ENCODE measurements at places on chromosomes 16 and 17. TPM values are rescaled to one million over a fixed set of nuclear protein-coding genes. Genes with fewer than 3 reads are reported as not detected.
A peak's percentile ranks its signal among the peaks of the same experiment; 100 is the strongest.

DNA sequence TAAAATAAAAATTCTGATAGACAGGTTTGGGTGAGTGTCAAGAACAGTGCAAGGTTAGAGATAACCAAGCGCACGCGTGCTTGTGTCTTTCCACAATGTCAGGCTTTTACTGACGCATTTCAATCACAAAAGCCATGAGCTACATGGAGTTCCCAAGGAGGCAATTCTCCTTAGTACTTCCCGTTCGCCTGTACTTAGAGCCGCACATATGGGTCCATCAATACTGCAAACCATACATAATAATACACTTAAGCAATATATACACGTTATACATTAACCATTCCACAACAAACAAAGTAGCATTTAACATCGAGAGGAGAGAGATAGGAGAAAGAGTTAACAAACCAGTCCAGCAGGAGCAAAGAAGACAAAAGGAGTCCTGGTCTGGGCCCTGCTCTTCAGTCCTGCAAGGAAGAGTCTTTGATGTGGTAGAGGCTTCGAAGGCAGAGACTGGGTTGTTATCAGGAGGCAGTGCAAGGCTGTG is 11.9 kb upstream of the GPRC5C start:
- no peak overlapping the region for H3K4me3 ChIP-seq
- H3K27ac ChIP-seq, result no peak overlapping the region
- no peaks in the 10 kb centered on the region for H3K36me3 ChIP-seq
- no peak for DNase-seq

DNA sequence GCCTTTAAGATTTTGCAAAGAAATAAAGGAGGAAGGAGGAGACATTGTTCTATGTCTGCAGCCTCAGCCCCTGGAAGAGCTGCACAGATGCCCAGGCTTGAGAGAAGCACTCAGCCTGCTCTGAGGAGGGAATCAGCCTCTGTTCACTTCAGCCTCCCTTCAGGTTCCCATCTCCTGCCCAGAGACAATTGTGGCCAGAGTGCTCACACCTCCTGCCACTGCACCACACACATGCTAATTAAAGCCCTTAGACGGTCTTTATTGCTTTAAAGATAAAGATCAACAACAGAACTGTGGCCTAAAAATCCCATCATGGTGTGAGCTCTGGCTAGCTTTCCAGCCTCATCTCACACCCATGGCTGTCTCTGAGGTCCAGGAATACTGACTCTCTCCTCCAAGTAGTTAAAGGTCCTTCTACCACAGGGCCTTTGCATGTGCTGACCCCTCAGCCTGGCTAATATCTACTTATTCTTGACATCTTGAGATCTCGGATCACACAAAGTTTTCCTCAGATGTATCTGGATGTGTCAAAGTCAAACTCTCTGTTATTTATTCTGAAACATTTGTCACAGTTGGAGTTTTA is 33.8 kb downstream of the CHD9NB start:
- no peaks in the 10 kb centered on the region for H3K36me3 ChIP-seq
- DNase-seq, result no peak
- peaks cover 6% of the 10 kb centered on the region for H3K27me3 ChIP-seq
- H3K27ac ChIP-seq, result no peak overlapping the region
- H3K4me3 ChIP-seq, result no peak overlapping the region

Gene SSTR5
- 0.24 TPM for total RNA-seq

Gene TBC1D3K
- total RNA-seq, result not detected

Gene MFAP4
- total RNA-seq, result 18.6 TPM

GRCh38 chr17:75400326-75400939 is 5.0 kb downstream of the GRB2 start:
- H3K4me1 ChIP-seq, result peaks cover 39% of the 10 kb centered on the region
- H3K27me3 ChIP-seq, result no peaks in the 10 kb centered on the region
- H3K27ac ChIP-seq, result no peak overlapping the region

DNA sequence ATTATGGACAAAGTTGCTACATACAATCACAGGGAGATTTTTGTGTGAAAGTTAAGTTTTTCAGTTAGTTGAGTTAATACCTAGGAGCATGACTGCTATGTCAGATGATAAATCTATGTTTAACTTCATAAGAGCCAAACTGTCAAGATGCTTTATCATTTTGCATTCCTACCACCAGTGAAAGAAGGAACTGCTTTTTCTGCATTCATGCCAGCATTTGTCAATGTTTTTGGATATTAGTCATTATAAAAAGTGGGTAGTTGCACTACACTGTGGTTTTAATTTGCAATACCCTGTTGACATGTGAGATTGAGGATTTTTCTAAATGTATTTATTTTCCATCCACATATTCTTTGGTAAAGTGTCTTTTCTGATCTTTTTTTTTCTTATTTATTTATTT is 434.0 kb upstream of the MON1B start:
- no peaks in the 10 kb centered on the region for H3K27me3 ChIP-seq
- H3K27ac ChIP-seq, result no peak overlapping the region
- H3K4me3 ChIP-seq, result no peak overlapping the region
- no peaks in the 10 kb centered on the region for H3K4me1 ChIP-seq
- H3K36me3 ChIP-seq, result no peaks in the 10 kb centered on the region

DNA sequence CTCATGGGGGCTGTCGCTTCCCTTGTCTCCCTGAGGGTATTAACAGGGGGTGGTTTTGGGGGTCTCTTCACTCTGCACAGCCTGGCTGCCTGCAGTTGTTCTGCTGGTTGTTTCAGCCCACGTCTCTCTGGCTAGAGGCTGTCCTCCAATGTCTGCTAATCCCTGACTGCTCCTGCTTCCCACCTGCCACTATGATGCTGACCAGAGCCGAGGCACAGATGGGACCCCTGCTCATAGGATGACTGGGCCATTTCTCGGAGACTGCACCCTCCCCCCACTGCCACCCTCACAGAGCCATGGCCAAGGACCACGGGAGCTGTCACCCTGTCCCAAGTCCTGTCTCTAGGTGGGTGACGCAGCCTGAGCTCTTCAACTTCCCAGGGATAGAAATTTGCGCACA is 1.6 kb upstream of the ACSF3 start:
- H3K4me1 ChIP-seq, result peaks cover 11% of the 10 kb centered on the region
- H3K4me3 ChIP-seq, result no peak overlapping the region
- no peak for DNase-seq
- no peak overlapping the region for H3K27ac ChIP-seq

GRCh38 chr17:17884391-17885357 is 47.9 kb upstream of the SREBF1 start:
- no peak overlapping the region for H3K4me3 ChIP-seq
- no peaks in the 10 kb centered on the region for H3K27me3 ChIP-seq
- H3K4me1 ChIP-seq, result peaks cover 31% of the 10 kb centered on the region
- H3K27ac ChIP-seq, result no peak overlapping the region
- H3K36me3 ChIP-seq, result peaks cover 10% of the 10 kb centered on the region
- DNase-seq, result peak; percentile 65

Gene AOC2
- 1.2 TPM for total RNA-seq

- H3K27ac ChIP-seq, result no peak overlapping the region
- no peaks in the 10 kb centered on the region for H3K27me3 ChIP-seq
- no peak overlapping the region for H3K4me3 ChIP-seq
- H3K4me1 ChIP-seq, result peaks cover 5% of the 10 kb centered on the region
Measured at GRCh38 chr17:78905116-78905515, 2.1 kb upstream of the CEP295NL start.

- no peaks in the 10 kb centered on the region for H3K27me3 ChIP-seq
- H3K4me1 ChIP-seq, result no peaks in the 10 kb centered on the region
Measured at GRCh38 chr16:27340654-27341053, 26.9 kb downstream of the IL4R start.

Gene NACA2
- total RNA-seq, result not detected

DNA sequence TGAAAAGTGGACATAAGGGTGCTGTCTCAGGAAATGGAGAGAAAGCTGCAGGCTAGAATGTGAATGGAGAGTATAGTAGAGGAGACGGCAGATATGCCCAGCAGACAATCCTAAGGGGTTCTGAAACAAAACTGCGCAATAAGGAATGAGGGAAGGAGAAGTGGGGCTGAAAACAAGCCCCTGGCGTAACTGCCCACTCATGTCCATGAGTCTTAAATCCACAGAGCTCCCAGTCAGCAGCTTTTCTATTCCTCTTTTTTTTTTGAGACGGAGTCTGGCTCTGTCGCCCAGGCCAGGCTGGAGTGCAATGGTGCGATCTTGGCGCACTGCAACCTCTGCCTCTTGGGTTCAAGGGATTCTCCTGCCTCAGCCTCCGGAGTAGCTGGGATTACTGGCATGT is 5.9 kb downstream of the STRADA start:
- H3K4me3 ChIP-seq, result no peak overlapping the region
- H3K4me1 ChIP-seq, result peaks cover 10% of the 10 kb centered on the region
- H3K27me3 ChIP-seq, result no peaks in the 10 kb centered on the region
- no peak overlapping the region for H3K27ac ChIP-seq

GRCh38 chr16:22630242-22630641 is 119.6 kb downstream of the NPIPB5 start:
- no peak overlapping the region for H3K27ac ChIP-seq
- H3K36me3 ChIP-seq, result no peaks in the 10 kb centered on the region
- no peaks in the 10 kb centered on the region for H3K4me1 ChIP-seq
- no peak overlapping the region for H3K4me3 ChIP-seq

Gene GNGT2
- total RNA-seq, result not detected

GRCh38 chr17:82560802-82561428 is 41.4 kb downstream of the FOXK2 start:
- DNase-seq, result no peak
- peaks cover 64% of the 10 kb centered on the region for H3K4me1 ChIP-seq
- H3K4me3 ChIP-seq, result no peak overlapping the region
- no peak overlapping the region for H3K27ac ChIP-seq
- H3K27me3 ChIP-seq, result no peaks in the 10 kb centered on the region

- H3K27ac ChIP-seq, result no peak overlapping the region
- no peak for DNase-seq
- H3K4me3 ChIP-seq, result no peak overlapping the region
- H3K36me3 ChIP-seq, result no peaks in the 10 kb centered on the region
Measured at GRCh38 chr16:74291577-74292208, 4.9 kb upstream of the PSMD7 start.

Gene RARA
- 67.0 TPM for total RNA-seq

DNA sequence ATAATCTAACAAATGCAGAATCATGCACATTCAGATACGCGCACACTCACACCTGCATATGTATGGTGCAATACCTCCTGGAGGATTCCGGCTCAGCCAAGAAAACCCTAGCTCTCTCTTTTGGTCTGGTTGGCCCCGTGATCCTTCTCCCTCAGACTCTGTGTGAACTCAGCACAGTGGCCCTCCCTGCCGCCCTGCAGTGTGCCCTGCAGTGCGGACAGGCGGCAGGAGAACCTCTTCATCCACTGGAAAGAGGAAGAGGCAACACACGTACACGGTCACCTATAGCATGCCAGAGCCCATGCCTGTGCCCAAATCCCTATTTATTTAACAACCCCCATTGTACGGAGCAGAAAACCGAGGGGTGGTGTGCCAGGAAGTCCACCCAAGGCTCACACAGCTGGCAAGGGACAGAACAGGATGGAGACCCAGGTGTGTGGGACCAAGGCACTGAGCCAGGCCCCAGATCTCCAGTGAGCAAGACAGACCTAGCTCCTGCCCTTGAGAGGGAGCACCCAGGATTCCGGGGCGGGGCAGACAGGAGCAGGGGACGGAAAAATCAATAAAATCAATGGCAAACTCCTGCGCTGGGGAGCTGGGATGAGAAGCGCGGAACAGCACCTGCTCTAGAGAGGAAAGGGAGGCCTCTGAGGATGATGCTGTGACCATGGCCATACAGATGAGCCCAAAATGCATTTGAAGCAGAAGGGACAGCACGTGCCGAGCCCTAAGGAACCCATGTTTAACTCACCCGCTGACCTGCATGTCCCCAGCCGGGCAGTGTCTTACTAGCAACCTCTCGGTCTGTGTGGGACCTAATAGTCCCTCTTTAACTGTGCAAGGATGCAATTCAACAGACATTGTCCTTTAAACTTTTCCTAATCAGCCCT is 54.7 kb upstream of the CIBAR2 start:
- H3K27me3 ChIP-seq, result no peaks in the 10 kb centered on the region
- peaks cover 38% of the 10 kb centered on the region for H3K4me1 ChIP-seq
- H3K4me3 ChIP-seq, result no peak overlapping the region
- no peak for DNase-seq
- peak overlapping the region; percentile 80 for H3K27ac ChIP-seq

Gene TPPP3
- 2.2 TPM for total RNA-seq

GRCh38 chr17:72839131-72839725 is 253.3 kb downstream of the SLC39A11 start:
- H3K27me3 ChIP-seq, result no peaks in the 10 kb centered on the region
- no peak for DNase-seq
- no peaks in the 10 kb centered on the region for H3K36me3 ChIP-seq
- no peak overlapping the region for H3K27ac ChIP-seq

Measured in gastrocnemius medialis (tissue), 4 donors.